AML-193 (cell line): ENCODE measurements at places on chromosomes 1 and 21.

DNA sequence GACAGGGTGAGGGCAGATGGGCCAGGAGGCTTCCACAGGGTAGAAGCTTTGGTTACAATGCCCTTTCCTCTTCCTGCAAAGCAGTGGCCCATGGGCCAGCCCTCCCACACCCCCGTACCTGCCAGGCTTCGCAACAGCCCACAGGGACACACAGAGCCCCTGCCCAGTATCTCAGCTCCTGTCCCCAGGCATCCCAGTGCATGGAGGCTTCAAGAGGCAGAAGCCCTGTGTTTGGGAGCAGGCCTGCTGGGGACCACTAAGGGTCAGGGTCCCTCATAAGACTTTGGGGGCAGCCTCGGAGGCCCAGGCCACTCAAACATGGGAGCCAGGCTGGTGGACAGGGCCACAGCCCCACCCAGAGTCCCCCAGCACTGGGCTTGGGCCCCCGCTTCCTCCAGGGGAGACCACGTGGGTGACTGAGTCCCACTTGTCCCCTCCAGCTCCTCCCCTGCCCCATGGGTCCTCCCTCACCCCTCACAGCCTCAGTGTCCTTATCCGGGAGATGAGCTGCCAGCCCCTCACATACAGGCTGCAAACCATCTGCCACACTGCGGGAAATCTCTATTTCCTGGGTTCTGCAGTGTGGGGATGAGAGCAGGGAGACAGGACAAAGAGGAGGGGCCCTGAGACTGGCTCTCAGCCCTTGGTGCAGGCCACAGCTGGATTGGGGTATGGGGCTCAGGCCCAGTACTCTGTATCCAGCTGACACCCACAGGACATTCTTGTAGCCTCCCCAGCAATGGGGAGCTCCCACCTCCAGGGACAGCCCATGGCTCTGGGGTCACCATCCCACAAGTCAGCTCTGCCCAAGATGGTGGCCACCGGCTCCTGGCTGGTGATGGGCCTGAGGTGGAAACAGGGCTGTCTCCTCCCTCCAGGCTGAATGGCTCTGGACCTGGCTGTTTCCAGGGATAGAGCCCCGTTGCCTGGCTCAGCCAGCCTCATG, 50.7 kb downstream of the WNT9A start:
- DNase-seq: no peak

DNA sequence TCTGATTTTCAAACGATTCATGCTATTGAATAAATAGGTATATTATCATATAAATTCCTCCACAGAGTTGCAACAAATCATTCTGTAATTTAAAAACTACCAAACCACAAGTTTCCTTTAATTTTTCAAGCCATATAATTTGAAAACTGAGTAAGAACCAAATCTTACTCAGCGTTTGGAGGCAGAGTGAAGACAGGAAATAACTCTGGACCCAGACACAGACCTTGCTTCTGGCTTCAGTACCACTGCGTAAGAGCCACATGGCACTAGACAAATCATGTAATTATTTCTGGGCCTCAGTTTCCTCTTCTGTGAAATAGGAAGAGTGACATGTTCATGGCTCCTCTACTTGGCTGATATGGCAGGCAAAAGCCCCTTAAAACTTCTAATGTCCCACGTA, 82.4 kb downstream of the SMYD2 start:
- DNase-seq: no peak

DNA sequence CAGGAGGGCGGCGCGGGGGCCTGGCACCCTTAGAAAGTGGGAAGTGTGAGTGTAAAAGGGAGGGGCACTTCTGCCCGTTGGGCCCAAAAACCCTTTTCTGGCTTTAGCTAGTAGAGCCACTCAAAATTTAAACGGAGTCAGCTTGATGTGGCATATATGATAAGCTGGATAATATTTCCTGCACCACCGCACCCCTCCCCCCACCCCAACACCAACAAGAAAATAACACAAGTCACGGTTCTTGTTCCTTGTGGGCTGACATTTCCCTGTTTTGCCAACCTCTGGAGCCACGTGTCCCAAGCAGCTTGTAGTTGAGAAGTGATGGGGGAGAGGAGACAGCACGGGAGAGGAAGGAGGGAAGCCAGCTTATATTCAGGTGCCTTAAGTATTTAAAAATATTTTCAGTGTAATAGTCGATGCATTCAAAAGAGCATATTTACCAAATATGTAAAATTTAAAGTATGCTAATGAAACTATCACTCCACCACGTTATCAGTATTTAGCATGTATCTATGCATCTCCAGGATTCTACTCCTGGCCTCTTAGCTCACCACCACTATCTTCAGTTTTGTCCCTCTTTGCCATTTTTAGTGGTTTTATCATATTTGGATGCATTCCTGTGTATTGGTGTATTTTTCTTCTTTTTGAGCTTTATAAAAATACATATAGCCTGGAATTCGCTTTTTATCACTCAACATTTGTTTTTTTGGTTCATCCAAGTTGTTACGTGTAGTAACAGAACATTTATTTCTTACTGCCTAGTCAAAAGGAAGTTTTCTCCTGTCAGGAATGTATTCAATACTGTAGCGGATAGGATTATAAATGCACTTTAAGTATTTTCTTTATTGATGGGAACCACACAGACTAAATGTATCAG, 773 bp upstream of the DDX59 start:
- peak; percentile 70 for DNase-seq

GRCh38 chr1:66285618-66286270, 248.2 kb upstream of the SGIP1 start:
- DNase-seq: no peak

DNA sequence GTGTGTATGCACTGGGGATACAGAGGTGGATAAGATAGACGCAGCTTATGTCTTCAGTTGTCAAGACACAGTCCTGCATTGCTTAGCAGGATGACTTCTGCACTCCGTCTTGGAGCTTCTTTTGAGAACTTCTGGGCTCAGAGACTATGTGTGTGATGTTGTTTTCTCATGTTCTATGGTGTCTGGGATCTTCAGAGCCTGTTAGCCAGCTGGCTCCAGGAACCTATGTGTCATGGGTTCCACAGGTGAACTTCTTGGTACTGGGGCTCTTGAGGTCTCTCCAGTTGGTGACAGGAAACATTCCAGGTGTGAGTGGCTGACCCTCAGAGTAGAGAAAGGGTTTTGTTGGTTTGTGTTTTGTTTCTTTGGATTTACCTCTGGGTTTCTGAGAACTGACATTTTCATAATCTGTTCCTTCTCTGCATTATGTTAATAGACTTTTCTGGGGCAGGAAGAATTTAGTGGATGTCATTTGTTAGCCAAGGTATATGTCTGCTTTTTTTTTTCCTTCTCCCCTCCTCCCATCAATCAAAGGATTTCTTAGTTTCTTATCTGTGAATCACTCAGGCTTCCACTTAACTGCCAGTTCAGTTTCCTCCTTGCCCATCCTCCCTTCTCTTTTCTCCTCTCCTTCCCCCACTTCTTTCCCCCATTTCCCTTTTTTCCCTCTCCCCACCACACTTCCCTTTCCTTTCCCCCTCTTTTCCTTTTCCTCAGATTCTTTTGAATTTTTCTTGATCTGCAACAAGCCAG, 18.1 kb downstream of the FGGY start:
- no peak for DNase-seq

GRCh38 chr1:81414488-81415015, 386.2 kb upstream of the ADGRL2 start:
- no peak for DNase-seq

- DNase-seq: no peak
Observed at GRCh38 chr21:34781526-34781925, 112.7 kb downstream of the CLIC6 start.

DNA sequence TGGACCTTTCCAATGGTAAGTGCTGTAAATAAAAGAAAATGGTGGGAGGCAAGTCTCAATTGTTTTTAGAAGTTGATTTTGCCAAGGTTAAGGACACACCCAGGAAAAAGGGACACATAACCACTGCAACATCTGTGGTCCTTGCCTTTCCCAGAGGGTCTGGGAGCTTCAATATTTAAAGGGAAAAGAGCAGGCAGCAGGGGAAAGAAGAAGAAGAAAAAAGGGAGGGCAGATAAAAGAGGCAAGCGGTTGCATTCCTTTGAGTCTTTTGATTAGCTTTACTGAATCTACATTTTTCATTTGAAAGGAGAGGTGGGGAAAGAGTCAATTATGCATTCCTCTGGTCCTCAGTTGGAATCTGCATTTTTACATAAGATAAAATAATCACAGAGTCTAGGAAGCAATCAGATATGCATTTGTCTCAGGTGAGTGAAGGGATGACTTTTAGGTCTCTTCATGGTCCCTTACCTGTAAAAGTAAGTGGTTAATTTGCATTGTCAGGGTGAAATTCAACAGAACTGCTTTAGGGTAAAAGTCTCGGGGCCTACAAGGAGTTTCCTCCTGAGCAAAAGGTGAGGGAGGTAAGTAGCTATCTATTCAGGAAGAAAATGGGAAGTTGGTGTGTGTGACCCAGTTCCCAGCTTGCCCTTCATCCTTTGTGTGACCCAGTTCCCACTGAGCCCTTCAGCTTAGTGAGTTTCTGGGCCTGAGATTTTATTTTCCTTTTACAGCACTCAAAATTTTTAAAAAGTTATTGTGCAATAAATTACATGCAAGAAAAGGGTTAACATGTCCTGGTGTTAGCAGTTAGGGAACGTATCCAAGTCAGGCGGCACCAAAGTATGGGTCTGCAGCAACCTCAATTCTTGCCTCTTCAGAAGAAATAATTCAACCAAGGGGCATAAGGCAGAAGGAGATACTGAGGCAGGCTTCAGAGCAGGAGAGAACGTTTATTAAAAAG, 8.6 kb upstream of the CNIH3 start:
- no peak for DNase-seq

DNA sequence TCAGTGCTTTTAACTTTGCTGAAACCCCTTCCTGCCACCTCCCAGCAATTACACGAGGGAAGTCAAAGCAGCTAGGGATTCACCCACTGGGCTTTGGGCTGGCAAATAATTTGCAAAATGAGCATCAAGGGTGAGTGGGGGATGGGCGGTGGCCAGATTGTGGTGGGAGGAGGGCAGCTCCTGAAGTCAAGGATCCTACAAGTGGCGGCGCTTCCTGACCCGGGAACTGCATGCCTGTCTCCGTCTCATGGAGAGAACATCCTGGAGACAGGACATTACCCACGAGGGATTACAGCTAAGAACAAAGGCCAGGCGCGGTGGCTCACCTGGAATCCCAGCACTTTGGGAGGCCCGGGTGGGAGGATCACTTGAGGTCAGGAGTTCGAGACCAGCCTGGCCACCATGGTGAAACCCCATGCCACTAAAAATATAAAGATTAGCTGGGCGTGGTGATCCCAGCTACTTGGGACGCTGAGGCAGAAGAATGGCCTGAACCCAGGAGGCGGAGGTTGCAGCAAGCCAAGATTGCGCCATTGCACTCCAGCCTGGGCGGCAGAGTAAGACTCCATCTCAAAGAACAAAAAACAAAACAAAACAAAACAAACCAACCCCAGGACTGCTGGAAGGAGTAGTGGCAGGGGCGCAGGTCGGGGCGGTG, 12.9 kb downstream of the TTC34 start:
- no peak for DNase-seq

DNA sequence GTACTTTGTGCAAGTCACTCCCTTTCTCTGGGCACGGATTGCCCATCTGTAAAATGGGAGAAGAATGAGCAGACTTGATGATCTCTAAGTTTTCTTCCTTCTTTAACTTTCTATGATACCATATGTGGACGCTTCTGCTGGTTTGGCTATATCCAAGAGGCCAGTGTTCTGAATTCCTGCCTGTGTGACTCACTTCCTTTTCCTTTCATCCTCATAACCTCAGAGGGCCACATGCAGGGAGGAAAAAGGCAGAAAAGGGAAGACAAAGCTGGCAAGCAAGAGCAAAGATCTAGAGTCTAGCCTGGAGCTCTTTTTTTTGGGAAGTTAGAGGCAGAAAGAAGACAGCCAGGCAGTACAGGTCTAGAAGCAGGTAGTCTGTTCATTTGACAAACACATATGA, 151.2 kb downstream of the OMA1 start:
- peak; percentile 20 for DNase-seq

GRCh38 chr1:83716641-83717040, 282.3 kb downstream of the TTLL7 start:
- DNase-seq: no peak

- no peak for DNase-seq
Observed at GRCh38 chr1:83530506-83530905, 468.4 kb downstream of the TTLL7 start.

- DNase-seq: no peak
Observed at GRCh38 chr1:173268786-173269277, 61.7 kb upstream of the TNFSF4 start.

DNA sequence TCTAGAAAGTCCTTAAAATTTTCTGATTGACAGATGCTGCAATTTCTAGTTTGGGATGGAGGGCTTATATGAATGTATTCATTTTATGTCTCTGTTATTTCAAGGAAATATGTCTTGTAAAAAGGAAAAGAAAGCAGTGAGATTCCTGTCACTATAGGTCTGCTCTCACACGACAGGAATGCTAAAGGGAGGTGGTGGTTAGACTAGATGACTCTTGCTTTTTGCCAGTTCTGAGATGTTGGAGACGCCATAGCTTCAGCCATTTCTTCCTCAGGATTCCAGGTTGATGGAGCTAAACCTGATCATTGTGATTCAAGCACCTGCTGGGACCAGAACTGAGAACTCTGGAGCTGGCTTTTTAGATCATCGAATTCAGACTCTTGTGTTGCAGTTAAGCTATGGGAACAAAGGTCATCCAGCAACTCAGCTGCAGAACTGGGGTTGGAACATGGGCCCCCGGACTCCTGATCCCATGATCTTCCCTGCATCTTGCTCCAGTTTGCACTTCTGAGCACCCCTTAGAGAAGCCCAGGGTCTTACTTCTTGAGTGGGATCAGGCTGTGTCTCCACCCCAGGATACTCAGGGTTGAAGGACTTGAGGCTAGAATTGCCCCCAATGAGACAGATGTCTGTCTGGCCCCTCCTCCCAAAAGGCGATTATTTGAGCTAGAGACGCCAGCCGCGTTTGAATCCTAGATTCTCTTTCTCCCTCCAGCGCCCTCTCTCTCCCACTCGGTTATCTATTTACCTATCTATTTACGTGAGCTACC, 46.7 kb upstream of the FOXO6 start:
- no peak for DNase-seq

DNA sequence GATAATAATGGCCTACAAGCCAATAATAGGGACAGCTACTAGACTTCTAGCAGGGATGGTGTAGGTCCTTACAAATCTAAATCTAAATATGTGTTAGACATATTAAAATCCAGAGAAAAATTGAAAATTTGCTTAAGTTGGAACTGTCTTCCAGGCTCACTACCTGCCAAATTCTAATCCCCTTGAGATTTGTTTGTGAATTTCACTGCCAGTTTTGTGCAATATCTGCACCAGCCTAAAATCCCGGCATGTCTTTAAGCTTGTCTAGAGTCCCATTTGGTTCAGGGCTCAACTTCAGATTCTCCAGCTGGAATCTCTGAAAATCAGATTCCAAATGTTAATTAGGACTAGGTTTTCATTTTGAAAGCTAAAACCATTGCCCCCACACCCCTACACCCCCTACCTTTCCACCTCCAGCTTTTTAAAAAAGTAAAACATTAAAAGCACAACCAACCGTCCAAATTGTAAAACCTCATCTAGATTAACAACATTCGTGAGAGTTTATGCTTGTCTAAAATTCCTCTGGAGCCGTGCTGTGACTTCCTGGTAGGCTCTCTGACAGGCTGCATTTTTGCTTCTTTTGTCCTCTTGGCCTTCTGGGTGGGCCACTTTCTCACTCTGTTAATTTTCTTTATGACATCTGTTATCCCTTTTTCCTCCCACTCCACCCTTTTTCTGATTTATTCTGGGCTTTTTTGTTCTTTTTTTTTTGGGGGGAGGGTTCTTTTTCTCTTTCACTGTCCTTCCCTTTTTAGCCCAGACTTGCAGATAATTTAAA, 348.7 kb downstream of the PAPPA2 start:
- DNase-seq: no peak
